Spinal cord (tissue), 10 donors: ENCODE measurements at places on chromosomes 2 and 18.

DNA sequence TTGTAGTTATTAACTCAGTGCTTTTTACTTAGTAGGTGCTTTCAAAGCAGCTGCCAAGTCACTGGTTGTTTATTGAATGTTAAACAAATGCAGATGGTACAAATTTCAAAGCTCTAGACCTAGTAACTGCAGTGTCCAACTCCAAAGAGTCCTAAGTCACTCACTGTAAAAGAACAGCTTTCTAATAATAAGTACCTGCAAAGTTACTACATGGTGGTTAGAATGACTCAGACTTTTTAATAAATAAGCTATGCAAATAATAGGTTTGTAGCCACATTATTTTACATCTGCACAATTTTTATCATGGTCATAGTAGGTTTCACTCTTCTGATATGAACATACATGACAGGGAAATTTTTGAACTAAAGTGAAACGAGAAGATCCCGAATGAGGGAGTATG lies 1620.4 kb upstream of the CELF4 start:
- DNase-seq, result no peak

DNA sequence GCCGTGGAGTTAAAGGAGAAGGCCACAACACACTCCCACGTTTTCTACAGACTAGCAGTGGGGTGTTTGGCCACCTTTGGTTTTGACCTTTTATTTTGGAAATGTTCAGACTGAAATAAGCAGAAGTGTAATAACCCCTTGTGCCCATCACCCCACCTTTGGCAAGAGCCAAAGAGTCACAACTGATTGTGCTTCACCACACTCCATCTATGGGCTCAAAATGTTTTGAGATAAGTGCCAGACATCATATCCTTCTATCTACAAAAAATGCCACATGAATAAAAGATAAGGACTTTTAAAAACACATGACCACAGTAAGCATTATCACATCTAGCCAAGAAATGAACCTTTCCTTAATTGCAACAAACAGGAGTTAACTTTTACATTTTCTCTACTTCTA lies 9.9 kb upstream of the GPR35 start:
- no peak for DNase-seq

DNA sequence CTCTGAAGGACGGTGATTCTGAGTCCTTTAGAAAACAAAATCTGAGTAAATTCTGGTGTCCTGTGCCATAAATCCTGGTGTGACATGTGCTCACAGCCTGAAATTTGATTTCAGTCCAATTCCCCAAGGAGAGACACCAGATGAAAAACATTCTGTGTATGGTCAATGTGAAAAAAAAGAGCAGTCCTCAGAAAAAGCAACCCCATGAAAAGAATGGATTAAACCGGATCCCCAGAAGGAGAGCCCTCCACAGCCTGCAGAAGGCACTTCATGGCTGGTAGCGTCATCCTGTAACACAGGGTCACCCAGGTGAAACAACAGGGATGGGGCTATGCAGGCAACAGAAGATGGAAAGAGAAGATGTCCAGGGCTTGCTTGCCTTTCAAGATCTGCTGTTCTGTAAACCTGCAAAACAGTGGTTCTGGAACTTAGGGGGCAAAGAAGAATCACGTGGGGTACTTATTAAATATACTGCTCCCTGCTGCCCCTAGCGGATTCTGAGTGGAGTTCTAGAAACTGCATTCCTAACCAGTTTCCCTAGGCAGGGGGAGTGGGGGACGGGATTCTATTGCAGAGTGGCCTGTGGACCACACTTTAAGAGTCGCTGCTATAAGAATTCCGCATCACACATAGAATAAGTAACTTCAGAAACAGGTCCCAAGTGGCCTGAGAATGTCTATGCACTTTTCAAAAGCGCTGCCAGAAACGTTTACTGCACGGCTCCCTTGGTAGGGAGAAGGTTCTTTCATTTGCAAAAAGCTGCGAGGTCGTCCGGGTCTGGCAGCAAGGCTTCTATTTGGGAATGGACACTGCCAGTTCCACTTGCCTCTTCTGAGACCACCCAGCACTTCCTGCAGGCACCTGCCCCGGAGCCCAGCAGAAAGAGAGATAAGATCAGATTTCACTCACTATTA lies 118.9 kb upstream of the ARL5A start:
- DNase-seq, result no peak

- peak; percentile 73 for DNase-seq
Measured at GRCh38 chr2:121804340-121804739, 48.9 kb downstream of the TSN start.

- no peak for DNase-seq
Measured at GRCh38 chr2:128663371-128664050, 344.8 kb upstream of the HS6ST1 start.

- no peak for DNase-seq
Measured at GRCh38 chr2:224922142-224922727, 120.0 kb downstream of the DOCK10 start.

- DNase-seq, result no peak
Measured at GRCh38 chr2:203578759-203579643, 43.9 kb upstream of the RAPH1 start.

DNA sequence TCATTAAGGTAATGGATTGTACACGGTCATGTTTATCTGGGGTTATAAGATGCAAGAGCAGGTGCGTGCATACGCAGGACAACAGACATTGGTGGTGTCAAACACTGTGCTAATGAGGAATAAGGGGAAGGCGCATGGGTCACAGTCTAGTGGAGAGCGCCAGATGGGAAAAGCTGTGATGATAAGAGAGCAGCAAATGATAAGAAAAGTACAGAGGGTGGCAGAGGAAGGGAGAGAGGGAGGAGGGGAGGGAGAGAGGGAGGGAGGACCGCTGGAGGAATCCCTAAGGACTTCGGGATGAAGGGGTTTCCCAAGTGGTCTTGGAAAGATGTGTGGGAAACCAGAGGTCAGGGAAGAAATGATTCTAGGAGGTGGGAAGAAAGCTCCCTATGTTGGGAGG lies 2.9 kb downstream of the TNFRSF11A start:
- DNase-seq, result no peak

DNA sequence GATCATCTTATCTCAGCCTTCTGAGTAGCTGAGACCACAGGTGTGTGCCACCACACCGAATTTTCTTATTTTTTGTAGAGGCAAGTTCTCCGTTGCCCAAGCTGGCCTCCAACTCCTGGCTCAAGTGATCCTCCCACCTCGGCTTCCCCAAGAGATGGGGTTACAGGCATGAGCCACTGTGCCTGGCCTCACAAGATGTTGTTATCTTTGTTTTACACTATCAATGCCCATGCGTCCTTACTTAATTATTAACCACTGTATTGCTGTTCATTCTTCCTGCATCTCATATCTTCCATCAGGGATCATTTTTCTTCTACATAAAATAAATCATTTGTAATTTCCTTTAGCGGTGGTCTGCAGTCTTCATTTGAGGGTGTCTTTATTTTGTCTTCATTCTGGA lies 181.9 kb downstream of the TGIF1 start:
- DNase-seq, result no peak

GRCh38 chr2:180980943-180981911 lies 822 bp downstream of the UBE2E3 start:
- no peak for DNase-seq

DNA sequence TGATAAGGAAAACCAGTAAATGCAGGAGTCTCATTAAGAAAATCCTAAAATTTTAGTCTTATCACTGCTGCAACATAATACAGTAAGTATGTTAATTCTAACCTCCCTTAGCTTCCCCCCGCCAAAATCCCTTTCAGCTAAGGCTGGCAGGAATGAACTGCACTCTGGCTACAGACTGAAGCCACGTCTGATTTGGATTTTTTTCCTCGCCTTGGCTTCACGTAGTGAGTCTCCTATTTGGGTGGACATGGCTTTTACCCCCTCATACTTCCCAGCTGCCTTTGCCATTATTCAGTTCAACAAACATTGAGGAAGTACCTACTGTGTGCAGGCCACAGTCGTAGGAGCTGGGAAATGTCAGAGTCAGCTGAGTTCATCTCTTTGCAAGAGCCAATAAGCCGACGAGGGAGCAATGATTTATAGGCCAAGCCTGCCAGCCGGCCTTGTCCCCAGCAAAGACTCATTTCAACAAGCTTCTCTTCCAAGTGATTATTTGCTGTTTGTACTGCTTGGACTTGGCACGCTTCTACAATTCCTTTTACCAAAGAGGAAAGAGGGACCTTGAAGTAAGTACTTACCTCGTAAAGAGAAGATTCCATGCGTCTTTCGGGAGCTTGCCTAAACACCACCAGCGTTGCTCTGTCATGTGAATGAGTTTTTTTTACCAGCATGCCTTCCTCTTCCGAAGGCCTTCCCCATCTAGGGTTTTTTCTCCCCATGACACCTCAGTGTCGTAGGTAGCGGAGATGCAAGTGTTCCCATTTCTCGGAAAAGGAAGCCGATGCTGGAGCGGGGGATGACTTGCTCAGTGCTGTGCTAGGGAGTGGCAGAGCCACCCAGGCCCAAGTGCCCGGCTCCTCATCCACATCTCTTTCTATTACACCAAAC lies 138.6 kb downstream of the KLHL29 start:
- no peak for DNase-seq

GRCh38 chr2:81647715-81648230 lies 1343.2 kb upstream of the LRRTM1 start:
- no peak for DNase-seq

- no peak for DNase-seq
Measured at GRCh38 chr18:23992089-23992940, 22.2 kb upstream of the TTC39C start.

GRCh38 chr18:8153887-8154583 lies 455.2 kb upstream of the RAB12 start:
- DNase-seq, result no peak

DNA sequence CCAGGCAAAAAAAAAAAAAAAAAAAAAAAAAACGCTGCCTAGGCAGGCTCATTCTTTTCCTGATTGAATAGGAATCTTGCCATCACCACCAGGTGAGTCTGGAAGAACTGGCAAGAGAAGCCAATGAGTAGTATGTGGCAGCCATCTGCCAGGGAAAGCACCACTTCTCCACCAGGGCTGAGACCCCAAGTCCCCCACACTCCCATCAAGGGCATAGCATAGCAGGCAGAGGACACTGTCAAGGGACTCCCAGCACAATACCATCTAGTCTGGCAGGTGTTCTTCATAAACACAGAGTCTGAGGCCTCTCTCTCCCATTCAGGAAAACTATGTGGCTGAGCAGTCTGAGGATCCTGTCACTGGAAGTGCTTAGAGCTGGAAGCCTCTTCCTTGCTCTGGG lies 538.1 kb upstream of the DSEL start:
- no peak for DNase-seq

- DNase-seq, result no peak
Measured at GRCh38 chr18:3911413-3911812, 461.4 kb downstream of the TGIF1 start.

- DNase-seq, result no peak
Measured at GRCh38 chr2:145841973-145842372, 1322.1 kb upstream of the ZEB2 start.

- no peak for DNase-seq
Measured at GRCh38 chr2:73892631-73893329, at the start of gene ACTG2. ACTG2 (plus strand) TSS chr2:73893008; CDS start chr2:73901312, 8,304 bp downstream.

DNA sequence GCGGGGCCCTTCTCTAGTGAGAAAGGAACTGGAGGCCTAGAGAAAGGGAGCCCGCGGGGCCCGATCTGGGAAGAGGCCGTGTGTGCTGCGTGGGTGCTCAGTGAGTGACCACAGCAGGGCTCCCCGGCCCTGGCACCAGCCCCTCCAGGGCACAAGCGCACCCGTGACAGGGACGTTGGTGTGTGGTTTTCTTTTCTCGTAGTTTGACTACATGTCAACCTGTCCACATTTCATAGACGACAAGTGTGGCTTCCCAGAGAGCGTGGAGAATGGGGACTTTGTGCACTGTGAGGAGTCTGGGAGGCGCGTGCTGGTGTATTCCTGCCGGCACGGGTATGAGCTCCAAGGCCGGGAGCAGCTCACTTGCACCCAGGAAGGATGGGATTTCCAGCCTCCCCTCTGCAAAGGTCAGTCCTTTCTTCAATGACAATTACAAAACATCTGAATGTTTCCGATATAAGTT lies 83.1 kb downstream of the TPO start:
- DNase-seq, result no peak

DNA sequence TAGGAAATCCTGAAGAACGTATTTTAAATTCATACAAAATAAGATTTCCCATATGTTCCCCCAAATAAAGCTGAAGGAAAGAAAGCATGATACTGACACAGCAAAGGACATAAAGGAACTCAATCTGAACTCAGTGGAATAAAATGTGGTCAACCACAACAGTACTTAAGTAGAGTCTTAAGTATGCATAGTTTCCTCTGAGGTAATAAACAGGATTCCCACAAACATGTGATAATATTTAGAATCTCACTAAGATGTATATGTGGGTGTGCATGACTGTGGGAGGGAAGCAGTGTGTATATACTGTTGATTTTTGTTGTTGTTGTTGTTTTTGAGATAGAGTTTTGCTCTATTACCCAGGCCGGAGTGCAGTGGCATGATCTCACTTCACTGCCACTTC lies 69.3 kb downstream of the NOL10 start:
- no peak for DNase-seq
